GM12891 (cell line): ENCODE measurements at places on chromosomes 16 and 17.
A peak's percentile ranks its signal among the peaks of the same experiment; 100 is the strongest.

DNA sequence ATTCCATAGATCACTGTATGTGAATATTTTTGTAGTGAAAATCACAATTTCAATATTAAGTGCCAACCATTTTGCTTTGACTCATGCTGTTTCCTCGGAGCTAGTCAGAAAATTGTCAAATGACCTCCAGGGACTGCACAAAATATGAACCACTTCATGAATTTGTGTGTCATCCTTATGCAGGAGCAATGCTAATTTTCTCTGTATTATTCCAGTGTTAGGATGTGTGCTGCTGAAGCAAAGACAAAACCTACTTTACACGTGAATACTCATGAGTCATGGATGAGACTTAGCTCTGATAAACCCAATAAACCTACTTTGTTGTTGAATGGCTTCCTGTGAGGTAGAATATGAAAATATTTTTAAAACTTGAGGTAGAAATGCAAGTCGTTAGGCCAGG is 65.2 kb downstream of the SHCBP1 start:
- no peak for DNase-seq

DNA sequence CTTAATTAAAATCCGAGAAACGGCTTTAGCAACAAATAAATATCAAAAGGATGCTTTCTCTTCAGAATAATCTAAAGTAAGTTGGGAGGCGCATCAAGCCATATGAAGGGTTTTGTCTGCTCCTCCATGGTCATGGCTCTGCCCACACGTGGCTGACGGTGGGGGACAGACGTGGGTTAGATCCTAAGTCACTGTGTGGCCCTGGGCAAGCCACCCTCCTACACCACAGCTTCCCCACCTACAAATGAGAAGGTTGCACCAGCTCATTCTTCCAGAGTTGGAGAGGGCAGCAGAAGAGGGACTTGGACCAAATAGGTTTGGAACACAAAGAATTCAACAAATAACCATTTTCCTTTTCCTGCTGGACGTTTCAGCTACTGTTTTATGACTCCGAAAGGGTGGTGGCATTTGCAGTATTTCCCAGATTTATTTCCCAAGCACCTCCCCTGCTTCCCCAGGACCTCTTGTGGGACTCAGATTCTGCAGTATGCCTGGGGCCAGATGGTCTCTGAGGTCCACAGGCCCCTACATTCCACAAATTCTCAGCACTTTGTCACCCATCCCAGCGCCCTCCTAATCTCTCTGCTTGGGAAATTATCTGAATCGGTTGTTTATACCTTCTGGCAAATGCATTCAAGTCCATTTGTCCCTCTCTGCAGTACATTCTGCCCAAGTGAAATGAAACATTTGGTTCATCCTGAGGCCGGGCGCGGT is 17.8 kb downstream of the LRRC75A start:
- no peak for DNase-seq

- DNase-seq: peak; percentile 65
Measured at GRCh38 chr17:28982131-28982793, 23.6 kb downstream of the SEZ6 start.

GRCh38 chr16:82638095-82638798 is 11.5 kb downstream of the CDH13 start:
- DNase-seq: no peak

GRCh38 chr16:87974178-87974577 is 22.9 kb downstream of the BANP start:
- DNase-seq: no peak

DNA sequence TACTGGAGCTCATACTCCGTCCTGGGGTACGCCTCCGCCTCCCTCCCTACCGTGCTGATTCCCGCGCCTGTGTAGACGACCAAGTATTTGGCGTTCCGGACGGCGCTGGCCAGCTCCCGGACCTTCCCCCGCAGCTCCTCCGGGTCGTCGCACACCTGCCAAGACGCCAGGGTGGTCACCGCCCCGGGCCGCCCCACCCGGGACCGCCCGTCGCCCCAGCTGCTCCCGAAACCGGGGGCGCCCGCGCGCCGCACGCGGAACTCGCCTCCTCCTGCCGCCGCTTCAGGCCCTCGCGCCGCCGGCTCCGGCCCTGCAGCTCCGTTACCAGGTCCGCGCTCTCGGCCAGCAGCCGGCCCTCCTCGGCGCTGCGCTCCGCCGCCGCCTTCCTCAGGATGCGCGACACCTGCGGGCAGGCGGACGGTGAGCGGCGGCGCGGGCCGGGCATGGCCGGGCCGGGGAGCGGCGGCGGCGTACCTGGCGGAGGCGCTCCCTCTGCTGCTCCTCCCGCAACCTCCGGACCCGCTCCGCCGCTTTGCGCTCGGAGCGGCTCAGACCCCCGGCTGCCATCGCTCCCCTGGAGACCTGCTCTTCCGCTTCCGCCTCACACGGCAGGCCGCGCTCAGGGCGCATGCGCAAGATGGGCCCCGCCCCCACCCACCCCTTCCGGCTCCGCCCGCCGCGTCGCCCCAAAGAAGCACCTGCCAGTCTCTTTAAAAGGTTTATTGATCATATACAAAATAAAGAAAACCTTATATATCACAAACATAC is at the start of gene SIRT7:
Gene SIRT7 (minus strand): TSS at position 612 of the 768 bp plus-strand sequence. CDS start 45 bp downstream, at position 567.
- DNase-seq: peak; percentile 100

DNA sequence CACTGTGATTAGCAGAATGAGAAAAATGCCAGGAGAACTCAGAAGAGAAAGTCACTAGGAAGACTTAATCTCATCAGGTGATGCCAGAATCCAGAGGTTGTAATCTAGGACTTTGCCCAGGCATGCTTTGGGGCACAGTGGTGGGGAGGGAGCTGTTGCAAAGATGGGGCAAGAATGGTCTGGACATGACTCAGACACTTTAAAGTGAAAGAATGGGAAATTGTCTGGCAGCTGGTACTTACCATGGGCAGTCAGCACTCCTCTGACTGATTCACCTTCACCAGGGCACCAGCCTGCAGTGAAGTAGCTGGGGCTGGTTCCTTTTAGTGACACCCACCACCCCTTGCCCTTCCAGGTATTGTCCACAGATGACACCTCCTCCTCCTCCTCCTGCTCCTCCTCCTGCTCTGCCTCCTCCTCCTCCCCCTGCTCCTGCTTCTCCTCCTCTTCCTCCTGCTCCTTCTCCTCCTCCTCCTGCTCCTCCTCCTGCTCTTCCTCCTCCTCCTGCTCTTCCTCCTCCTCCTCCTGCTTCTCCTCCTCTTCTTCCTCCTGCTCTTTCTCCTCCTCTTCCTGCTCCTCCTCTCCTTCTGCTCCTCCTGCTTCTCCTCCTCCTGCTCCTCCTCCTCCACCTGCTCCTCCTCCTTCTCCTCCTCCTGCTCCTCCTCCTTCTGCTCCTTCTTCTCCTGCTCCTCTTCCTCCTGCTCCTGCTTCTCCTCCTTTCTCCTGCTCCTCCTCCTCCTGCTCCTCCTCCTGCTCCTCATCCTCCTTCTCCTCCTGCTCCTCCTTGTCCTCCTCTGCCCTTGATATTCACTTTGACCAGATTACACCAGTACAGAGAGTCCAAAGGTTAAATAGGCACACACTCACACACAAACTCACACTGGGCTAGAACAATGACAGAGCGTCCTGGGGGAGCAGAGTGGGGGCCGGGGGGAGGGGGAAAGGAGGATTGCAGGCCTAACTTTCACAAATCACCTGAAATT is at the start of gene CHD9NB:
Gene CHD9NB (minus strand): TSS at position 379 of the 983 bp plus-strand sequence. CDS start 8,739 bp downstream, outside the sequence.
- no peak for DNase-seq

DNA sequence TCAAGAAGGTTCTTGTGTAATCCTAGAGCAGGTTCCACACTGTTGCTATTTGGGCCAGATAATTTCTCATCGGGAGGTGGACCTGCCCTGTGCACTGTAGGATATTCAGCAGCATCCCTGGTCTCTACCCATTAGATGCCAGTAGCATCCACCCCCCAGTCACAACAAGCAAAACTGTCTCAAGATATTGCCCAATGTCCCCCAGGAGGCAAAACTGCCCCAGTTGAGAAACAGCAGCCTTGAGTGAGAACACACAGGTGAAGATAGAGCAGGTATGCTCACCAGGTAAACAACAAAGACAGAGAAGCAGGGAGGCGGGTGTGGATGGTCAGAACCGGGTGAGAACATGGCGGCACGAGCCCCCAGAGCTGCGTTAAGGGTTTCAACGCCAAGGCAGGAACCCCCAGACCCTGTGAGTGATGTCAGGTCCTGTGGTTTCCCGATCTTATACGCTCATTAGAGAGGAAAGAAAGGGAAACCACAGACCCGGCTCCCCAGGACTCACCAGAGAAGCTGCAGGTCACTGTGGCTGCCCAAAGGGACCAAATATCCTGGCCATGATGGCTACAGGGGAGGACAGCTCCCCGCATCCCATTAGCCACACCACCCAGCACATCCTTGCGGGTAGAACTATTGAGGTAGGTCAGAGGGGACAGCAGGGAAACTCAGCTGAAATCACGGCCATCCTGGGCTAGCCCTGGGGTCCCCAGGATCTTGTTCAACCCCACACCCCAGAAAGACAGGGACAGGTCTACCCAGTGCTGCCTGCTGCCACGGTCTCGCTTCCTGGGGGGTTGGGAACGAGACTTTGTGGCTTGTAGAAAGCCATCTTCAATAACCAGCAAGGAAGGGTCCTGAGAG is 21.2 kb downstream of the CDC42EP4 start:
- DNase-seq: no peak
